ENCODE measurements at places on chromosomes 2 and 18.

GRCh38 chr2:25377822-25378421 is 36.2 kb upstream of the DNMT3A start:
- DNase-seq: no peak

DNA sequence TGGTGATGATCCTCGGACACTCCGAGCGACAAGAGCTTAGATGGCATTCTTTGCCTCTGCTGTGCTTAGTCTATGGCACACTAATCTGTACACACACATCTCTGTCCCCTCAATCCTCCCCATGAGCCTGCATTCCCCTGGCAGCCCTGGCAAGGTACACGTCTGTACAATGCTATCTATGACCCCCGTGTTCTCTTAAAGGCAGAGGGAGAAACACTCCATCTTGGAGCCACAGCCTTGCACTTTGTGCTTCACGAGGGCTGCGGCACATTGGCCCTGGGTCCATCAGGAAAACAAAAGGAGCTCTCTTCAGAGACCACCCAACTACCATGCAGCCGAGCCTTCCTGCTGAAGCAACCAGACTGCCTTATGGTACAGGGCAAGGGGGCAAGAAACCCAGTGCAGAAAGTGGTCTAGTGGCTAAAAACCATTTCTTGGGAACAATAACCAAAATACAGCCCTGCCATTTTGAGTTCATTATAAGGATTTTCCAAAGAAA is 42.5 kb downstream of the STEAP3 start:
- no peak for DNase-seq

DNA sequence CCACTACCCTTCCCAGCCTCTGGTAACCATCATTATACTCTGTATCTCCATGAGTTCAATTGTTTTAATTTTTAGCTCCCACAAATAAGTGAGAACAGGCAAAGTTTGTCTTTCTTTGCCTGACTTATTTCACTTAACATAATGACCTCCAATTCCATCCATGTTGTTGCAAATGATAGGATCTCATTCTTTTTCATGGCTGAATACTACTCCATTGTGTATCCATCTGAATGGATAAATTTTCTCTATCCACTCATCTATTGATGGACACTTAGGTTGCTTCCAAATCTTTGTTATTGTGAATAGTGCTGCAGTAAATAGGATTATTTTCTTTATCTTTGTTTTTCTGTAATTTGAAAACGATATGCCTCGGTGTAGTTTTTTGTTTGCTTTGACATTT is 26.2 kb downstream of the ANKAR start:
- no peak for DNase-seq

DNA sequence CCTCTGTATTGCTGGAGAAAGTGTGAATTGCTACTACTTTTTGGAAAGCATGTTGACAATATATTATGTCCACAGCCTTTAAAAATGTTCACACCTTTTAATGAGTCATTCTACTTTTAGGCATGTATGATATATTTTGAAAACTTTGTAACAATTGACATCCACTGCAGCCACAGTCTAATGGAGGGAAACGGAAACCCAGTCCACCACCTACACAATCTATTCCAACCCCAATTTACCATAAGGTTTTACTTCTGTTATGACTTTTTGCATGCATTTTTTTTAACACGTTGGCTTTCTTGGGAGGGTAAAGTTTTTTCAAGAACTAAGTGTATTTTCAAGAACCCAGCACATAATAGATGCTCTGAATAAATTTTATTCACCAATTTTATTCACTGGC is 38.5 kb upstream of the ATP8B1 start:
- DNase-seq: no peak

DNA sequence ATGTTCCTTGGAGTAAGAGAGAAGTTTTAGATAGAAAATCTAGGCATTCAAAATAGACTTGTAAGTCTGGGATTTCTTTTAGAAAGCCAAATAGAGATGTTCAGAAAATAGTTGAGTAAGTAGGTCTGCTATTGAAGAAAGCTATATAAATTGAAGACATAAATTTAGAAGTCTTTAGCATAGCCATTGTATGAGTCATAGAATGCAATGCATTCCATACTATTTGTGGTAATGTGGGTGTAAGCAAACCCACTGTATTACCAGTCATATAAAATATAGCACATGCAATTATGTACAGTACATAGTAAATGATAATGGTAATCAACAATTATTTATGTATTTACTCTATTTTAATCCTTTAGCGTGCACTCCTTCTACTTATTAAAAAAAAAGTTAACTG is 14.1 kb downstream of the MC4R start:
- no peak for DNase-seq

DNA sequence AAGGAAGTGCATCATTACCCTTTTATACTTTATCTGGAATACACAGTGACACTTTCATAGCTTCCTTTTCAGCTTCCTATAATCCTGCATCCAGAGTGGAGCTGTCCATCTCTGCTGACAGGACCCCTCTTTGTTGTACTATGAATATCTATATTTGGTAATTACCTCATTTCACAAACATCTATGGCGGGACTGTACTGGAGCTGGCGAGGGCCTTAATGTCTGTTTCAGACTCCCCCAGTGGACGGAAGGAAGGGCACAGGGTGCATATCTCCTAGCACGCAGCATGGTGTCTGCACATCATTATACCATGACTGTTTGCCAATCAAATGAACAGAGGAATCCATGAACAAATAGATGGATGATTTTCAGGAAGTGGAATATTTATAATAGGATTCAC is 142.3 kb downstream of the SOX11 start:
- no peak for DNase-seq
